Right lobe of liver (tissue), 6 donors: ENCODE measurements at places on chromosomes 7 and 10.

- DNase-seq, result no peak
Observed at GRCh38 chr7:41567731-41568114, 135.2 kb downstream of the INHBA start.

DNA sequence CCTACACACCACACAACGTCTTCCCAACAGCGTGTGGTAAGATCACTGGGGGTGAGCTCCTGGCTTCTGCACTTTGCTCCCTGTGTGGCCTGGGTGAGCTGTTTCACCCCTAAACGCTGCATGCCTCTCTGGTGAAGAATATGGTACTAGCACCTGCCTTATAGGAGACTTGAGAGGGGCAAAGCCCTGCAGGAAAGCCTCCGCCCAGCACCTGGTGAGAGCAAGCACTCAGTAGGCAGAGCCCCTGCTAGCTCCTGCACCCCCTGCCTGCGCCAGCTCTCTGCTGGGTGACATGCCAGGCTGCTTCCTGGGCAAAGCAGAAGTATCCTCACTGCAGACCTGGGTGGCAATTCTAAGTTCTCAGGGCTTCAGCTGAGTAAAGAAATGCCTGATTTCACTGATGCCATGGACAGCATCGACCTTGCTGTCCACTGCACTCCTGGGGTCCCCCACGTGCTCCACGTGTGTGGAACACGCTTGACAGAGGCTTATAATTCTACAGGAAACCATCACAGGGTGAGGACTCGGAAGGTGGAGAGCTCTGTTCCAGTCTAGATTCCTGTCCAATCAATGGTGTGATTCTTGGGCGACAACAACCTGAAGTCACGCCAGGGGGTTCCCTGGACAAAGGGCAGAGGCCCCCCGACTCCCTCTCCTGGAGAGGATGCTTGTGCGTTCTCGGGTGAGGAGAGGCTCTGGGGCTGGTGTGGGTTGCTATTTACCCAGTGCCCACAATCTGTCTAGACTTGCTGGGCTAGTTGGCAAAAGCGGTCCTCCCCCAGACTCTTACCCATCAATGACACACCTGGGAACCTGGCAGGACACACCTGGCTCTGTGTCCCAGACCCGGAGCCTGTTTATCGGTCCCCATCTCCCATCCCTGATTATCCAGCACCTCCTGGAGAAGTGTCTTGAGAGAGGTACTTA lies 5.0 kb upstream of the CALML5 start:
- no peak for DNase-seq

DNA sequence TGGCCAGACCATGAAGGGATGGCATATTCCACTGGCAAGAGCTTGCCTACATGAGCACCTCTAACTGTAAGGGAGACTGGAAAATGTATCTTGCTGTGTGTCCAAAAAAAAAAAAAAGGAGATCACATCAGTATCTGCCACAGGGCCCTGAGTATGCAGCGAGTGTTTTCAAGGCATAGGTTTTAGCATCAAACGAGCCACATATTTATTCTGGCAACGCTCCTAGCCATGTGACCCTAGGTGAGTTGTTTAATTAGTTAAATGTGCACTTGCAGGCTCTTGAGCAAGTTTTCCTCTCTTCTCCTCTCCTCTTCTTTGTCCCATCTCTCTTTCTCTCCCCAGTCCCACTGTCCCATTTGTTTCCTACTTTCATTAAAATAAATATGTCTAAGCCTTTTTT lies 428.7 kb upstream of the AKR1E2 start:
- DNase-seq, result no peak

- no peak for DNase-seq
Observed at GRCh38 chr7:37729181-37729580, 45.6 kb downstream of the GPR141 start.

DNA sequence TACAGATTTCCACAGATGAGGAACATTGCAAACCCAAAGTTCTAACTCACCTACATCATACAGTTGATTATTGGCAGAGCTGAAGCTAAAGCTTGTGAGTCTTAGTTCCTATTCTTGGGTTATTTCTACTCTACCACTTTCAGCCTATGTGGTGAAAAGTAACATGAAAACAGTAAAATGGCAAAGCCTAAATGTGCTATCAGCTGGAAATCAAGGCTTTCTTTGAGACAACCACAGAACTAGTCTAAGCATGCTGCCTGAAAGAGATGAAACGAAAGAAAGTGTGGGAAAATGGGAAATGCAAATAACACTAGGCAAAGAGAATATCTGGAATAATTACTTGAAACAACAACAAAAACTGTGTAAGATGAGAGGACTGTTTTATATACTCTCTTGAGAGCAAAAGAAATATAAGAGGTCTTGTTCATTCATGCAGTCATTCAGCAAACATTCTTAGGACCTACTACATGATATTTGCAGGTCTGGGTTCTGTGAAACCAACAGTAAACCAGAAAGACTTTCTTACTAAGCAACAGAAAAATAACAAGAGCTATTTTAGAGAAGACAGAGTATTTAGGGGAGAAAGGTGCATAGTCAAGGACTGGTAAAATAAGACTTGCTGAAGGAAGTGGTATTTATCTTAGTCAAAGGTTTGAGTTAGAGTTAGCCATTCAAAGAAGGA lies 437.1 kb downstream of the HTR7 start:
- DNase-seq, result no peak

- DNase-seq, result no peak
Observed at GRCh38 chr10:99487125-99487807, 45.5 kb upstream of the NKX2-3 start.

DNA sequence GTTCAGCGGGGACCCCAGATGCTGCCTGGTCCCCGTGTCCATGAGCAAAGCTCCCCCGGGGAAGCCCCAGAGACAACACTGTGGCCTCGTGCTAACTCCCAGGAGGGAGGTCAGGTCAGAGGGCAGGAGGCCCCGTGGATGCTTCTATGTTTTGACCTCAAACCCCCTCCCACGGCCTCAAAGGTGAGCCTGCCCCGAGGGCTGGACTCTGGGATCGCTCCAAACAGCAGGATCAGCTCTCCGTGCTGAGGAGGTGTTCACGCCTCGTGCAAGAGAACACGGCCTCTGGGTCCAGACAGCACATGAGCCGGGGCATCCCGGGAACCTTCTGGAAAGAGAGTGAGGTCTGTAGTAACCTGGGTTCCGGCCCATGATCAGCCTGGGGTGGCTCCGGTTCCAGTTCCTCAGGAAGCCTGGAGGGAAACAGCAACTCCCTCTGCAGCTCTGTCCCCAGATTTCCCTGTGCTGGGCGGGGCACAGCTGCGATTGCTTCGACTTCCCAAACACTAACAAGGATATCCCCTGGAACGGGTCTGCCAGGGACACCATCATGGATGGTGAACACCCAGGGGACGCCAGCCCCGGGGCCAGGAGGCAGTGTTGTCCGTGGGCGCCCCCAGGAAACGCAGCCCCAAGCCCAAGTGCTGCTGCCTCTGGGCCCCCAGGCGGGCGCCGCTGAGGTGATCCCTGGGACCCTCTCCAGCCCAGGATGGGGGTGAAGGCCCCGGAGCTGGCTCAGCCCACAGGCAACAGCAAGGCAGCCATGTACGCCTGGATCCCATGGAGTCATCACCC lies 18.0 kb upstream of the INPP5A start:
- no peak for DNase-seq

GRCh38 chr10:32308027-32308603 lies 38.8 kb downstream of the EPC1 start:
- no peak for DNase-seq

GRCh38 chr7:272631-273030 lies 17.3 kb upstream of the FOXL3 start:
- DNase-seq, result no peak

GRCh38 chr7:25460433-25460832 lies 232.1 kb upstream of the NPVF start:
- peak; percentile 47 for DNase-seq

GRCh38 chr7:22371878-22372277 lies 14.9 kb upstream of the RAPGEF5 start:
- DNase-seq, result no peak

GRCh38 chr10:110529596-110530011 lies 31.9 kb downstream of the DUSP5 start:
- DNase-seq, result no peak

GRCh38 chr10:33807531-33808359 lies 473.3 kb upstream of the NRP1 start:
- DNase-seq, result no peak

GRCh38 chr10:20481054-20481453 lies 416.1 kb downstream of the NEBL start:
- DNase-seq, result no peak

- DNase-seq, result no peak
Observed at GRCh38 chr7:106486331-106486730, 174.6 kb downstream of the CCDC71L start.

DNA sequence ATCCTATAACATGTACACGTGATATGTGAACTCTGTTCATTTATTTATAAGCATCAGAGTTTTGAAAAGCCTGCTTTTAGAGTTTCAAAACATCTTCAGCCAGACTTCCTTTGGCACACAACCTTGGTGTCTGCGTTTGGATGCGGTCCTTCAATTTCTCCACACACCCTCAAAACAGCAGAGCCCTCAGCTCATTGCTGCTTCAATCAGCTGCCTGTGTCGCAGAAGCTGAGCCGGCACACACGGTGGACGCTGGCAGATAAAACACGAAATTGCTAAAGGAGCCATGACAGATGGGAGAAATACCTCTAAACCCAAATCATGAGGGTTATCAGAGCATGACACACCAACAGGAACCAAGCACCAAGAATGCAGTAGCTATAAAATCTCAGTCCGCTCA lies 396.4 kb upstream of the AKR1E2 start:
- DNase-seq, result no peak

DNA sequence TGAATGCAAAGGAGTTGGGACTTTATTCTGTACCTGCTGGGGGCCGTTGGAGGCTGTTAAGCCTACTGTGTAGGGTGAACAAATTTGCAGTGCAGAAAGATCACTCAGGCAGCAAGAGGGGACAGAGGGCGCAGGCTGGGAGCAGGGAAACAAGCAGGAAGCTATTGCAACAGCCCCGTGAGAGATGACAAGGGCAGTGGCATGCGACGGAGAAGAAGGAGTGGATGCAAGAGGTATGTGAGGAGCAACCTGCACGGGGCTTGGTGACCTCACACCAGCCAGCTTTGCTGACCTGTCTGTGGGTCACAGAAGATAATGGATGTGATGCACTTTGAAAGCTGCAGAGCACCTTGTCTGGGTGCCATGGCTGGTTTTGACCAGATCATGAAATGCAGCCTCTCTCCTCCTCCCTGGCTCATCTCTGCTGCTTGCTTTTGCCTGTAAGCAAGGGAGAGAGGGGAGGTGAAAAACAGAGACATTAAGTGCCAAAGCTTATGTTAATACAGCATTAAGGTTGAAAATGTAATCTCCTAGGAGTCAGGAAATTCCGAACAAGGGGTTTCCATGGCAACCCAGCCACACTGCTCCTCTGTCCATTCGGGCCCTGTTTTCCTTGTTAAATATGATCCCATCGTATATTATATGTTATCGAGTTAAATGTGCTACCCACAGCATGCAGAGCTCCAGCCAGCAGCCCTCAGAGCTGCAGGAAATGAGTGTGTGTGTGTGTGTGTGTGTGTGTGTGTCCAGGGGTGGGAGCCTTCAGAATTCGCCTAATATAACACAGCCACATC lies 314.3 kb upstream of the ZMIZ1 start:
- no peak for DNase-seq

GRCh38 chr7:128892521-128893250 lies 17.8 kb downstream of the KCP start:
- DNase-seq, result peak; percentile 46
